Left ventricle myocardium superior (tissue), 1 donor: ENCODE measurements at places on chromosomes 1 and 21. TPM values are rescaled to one million over a fixed set of nuclear protein-coding genes. Genes with fewer than 3 reads are reported as not detected.

DNA sequence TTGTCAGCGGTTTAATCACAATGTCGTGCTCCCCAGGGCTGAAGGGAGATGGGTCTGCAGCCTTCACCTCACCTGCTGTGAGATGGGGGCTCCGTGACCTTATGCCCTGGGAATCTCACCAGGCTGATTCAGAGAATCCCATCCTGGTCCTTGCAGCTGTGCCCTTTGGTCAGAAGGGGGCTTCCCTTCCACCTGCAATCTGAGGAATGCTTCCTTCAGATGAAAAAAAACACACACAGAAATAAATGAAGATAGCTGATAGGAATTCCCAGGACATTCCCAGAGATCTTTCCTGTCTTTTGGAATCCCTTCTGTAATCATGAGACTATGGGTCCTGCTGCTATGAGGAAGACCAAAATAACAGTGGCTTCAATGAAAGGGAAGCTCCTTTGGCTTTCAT is 127.0 kb upstream of the VAMP3 start:
- no peak for DNase-seq

DNA sequence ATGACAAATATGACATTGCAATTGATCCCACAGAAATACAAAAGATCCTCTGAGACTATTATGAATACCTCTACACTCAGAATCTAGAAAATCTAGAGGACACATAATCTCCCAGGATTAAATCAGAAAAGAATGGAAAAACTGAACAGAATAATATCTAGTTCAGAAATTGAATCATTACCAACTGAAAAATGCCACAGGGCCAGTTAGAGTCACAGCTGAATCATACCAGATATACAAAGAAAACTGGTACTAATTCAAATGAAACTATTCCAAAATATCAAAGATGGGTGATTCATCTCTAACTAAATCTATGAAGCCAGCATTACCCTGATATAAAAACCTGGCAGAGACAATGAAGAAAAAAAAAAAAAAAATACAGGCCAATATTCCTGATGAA is 149.3 kb downstream of the BRINP3 start:
- no peak for DNase-seq

DNA sequence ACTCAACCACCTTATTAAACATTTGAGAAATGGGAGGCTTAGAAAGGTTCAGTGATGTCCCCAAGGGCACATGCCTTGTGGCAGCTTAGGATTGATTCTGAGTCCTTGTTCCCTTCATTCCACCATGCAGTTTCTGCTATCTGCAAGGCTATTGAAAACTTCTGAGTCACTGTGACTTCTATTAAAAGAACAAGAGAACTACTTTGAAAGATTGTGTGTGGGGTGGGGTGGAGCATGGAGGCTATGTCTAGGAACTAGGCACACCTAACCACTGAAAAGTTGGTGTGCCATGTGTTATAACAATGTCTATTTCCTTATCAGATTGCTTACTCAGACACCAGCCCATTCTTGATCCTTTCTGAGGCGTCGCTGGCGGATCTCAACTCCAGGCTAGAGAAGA is 10.8 kb downstream of the MTARC1 start:
- DNase-seq, result no peak

GRCh38 chr21:37874904-37875780 is 41.1 kb downstream of the KCNJ6 start:
- DNase-seq, result no peak

GRCh38 chr1:46544561-46545240 is 6.7 kb downstream of the KNCN start:
- no peak for DNase-seq

DNA sequence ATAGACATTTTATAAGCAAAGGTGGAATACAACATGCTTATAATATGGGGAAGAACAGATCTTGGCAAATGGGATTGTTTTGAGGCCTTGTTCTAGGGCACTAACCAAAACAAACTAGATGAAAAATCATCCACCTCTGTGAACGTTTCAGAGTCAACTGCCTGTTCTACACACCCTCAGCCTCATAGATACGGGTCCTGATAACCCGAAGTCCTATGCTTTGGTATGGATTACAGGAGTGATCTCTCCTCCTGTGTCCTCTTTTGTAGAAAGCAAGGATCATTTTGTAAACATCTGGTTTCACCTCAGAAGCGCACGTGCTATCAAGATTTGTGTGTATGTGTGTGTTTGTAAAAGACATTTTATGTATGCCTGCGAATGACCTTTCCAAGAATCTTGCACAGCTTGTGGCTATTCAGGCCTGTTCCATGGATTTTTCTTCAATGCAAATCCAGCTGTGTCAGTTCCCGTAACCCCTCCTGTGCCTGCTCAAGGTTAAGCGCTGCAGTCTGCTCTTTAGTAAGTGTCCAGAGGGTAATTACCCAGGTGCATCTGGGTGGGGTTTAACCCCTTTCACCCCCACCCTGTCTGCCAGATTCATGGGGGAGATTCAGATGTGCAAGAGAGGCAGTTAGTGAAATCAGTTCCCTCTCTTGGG is 132.4 kb downstream of the ROR1 start:
- no peak for DNase-seq

- DNase-seq, result peak; percentile 26
Observed at GRCh38 chr21:21200103-21200938, 202.1 kb downstream of the NCAM2 start.

DNA sequence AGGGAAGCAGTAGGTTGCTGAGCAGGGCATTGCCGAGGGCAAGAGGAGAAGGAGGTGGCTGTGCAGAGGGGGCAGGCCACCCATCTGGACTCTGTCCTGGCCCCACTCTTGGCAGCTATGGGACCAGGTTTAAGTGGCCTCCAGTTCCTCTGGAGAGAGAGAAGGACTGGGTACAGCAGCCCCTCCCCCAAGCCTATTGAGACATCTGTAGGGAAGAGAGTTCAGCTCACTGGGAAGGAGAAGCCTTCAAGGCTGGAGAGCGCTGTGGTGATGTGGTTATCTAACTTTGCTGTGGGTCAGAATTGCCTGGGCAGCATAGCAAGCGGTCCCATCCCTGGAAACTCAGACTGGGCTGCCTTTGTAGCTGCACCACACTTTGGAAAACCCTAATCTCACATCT is 93.9 kb downstream of the KCNJ15 start:
- no peak for DNase-seq

DNA sequence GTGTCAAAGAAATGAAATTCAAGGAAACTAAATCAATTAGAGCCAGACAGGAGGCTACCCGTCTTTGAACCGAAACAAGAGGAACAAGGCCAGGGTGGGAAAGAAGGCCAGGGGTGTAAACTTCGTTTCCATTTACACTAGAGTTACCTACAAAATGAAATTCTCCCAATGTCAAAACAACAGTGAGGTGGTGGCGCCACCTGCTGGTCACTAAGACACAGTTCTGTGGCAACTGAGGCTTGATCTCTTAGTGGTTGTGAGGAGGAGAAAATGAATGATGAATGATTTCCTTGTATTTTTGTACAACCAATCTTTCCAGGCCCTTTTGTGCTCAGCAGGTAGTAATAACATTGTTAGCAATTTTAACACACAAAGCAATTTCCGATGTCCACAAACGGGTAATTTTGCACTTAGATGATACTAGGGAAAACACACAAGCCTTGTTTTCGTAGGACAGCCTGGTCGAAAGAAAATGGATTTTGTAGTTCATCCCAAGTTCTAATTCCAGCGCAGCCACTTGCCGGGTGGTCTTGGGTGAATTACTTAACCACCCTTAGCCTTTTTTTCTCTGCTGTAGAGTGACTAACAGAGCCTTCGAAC is 54.8 kb upstream of the SOD1 start:
- peak; percentile 83 for DNase-seq

- no peak for DNase-seq
Observed at GRCh38 chr1:206563367-206564207, 48.7 kb downstream of the EIF2D start.

DNA sequence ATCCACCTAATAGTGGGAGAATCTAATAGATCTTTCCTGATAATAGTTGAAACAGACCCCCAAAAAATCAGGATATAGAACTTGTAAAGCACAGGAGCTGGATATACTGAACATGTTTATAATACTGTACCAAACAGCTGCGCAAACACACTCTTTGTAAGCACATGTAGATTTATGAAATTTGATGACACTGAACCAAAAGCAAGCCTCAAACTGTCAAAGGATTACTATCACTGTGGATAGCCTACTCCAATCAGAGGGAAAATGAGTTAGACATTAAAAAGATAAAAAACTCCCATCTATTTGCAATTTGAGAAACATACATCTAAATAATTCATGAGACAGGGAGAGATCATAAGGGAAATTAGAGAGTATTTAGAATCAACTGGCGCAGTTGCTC is 26.1 kb downstream of the RCAN3 start:
- DNase-seq, result no peak

GRCh38 chr1:231311720-231312431 is 25.8 kb downstream of the EXOC8 start:
- no peak for DNase-seq

- no peak for DNase-seq
Observed at GRCh38 chr1:177873238-177873637, 96.6 kb downstream of the SEC16B start.

GRCh38 chr1:115425442-115425841 is 87.4 kb upstream of the NGF start:
- DNase-seq, result no peak

- DNase-seq, result peak; percentile 71
Observed at GRCh38 chr1:40796939-40797667, 13.5 kb downstream of the KCNQ4 start.

- no peak for DNase-seq
Observed at GRCh38 chr1:78176448-78176847, 130.7 kb downstream of the GIPC2 start.

GRCh38 chr1:67988066-67988465 is 62.4 kb downstream of the DIRAS3 start:
- DNase-seq, result no peak

GRCh38 chr1:25111706-25112105 is 120.6 kb downstream of the SYF2 start:
- no peak for DNase-seq

DNA sequence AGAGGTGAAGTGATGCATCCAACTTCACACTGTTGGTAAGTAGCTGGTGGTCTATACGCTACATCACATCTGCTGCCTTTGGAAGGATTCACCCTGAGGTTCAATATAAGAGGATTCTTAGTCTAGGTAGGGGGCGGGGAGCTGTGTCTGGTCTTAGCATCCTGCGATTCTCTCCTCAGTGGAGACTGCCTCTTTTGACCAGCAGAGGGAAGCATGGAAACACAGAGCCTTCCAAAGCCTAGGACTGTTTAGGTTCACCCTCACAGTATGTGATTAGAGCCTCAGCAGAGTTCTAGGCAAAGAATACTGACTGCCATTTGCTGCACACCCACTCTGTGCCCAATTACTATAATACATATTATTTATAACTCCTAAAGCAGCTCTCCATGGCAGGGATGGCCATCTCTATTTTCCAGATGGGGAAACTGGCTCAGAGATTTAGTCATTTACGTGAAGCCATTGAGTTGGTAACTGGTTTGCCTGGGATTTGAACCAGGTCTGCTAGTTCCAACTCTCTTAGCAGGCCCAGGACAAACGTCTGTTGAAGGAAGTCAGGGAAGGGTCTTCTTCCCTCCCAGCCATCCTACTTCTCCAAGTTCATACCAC is 28.9 kb upstream of the EFCAB14 start:
- DNase-seq, result no peak

- DNase-seq, result no peak
Observed at GRCh38 chr1:178660461-178660860, 64.6 kb upstream of the RALGPS2 start.

DNA sequence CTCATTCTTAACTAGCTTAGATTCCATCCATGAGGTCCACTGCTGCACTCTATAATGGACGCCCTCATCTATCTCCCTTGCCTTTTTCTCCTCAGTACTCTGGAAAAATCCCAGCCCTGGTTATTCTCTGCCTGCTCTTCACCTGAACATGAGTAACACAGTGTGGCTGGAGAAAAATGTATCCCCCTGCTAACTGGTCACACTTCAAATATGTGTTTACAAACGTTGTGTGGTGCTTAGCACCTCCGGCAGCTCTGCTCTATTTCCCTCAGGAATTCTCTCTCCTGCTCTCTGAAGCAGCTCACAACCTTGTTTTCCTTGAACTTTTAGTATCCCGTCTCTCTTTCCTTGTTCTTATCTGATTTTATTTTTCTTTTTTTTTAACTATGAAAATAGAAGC is 4.1 kb downstream of the SCCPDH start:
- DNase-seq, result no peak

DNA sequence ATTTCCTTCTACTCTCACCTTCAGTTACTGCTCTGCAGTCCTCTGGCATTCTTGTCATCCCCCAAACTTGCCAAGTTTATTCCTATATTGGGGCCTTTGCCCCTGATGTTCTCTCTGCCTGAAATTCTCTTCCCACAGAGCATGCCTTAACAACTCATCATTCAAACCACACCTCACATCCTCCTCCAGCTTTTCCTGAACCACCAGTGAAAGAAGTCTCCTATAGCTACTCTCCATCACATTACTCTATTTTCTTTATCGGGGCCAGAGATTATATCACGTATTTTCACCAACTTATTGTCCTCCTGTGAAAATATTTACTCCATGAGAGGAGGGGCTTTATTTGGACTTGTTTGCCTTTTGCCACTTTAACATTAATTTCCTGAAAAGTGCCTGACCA is 32.1 kb downstream of the EXTL2 start:
- no peak for DNase-seq

DNA sequence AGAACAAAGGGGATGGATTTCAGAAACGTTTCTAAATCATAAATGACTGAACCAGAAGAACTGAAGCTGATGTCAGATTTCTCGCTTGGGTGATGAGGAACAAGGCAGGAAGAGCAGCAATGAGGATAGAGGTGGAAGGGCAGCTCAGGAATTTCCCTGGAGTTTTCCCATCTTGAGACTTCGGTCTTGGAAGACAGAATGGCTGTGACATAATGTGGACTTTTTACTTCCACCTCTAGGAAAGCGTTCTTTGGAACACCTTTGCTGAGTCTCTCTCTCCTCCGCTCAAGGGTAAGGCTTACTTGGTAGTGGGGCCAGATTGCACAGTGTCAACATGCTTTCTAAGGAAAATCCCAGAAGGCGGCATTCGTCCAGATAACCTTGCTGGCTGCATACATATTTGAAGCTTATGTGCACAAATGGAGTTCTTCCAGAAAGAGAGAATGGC is 36.6 kb downstream of the DEGS1 start:
- no peak for DNase-seq

GRCh38 chr1:234495231-234495990 is 16.4 kb upstream of the TARBP1 start:
- DNase-seq, result no peak

ASCL5 gene
- not detected for total RNA-seq

MARK1 gene
- 16.6 TPM for total RNA-seq

DCDC2B gene
- total RNA-seq, result not detected

USH2A gene
- 2.3 TPM for total RNA-seq

SUSD4 gene
- total RNA-seq, result 8.2 TPM

FOXD2 gene
- total RNA-seq, result not detected

DMRTB1 gene
- total RNA-seq, result not detected

S100A14 gene
- total RNA-seq, result 5.7 TPM

MIXL1 gene
- total RNA-seq, result not detected

CDC20 gene
- 1.3 TPM for total RNA-seq

OR10Z1 gene
- not detected for total RNA-seq

CACNA1E gene
- total RNA-seq, result 1.2 TPM

IBA57 gene
- total RNA-seq, result 11.2 TPM

ZBTB17 gene
- 27.3 TPM for total RNA-seq

GPATCH3 gene
- total RNA-seq, result 10.2 TPM

WLS gene
- 75.0 TPM for total RNA-seq

CRYBG2 gene
- total RNA-seq, result not detected

PPOX gene
- 10.7 TPM for total RNA-seq
